ENCODE measurements at places on chromosomes 3 and 15.

GRCh38 chr3:127493924-127494646 is 96.4 kb downstream of the TPRA1 start:
- DNase-seq = no peak

GRCh38 chr15:64854041-64854440 is 12.3 kb downstream of the PLEKHO2 start:
- DNase-seq = no peak

- DNase-seq = no peak
Measured at GRCh38 chr3:39593341-39593740, 125.9 kb downstream of the MOBP start.

GRCh38 chr15:100732211-100733055 is 130.0 kb downstream of the ASB7 start:
- DNase-seq = peak; percentile 48

GRCh38 chr15:39350785-39351184 is 230.1 kb upstream of the THBS1 start:
- DNase-seq = no peak

DNA sequence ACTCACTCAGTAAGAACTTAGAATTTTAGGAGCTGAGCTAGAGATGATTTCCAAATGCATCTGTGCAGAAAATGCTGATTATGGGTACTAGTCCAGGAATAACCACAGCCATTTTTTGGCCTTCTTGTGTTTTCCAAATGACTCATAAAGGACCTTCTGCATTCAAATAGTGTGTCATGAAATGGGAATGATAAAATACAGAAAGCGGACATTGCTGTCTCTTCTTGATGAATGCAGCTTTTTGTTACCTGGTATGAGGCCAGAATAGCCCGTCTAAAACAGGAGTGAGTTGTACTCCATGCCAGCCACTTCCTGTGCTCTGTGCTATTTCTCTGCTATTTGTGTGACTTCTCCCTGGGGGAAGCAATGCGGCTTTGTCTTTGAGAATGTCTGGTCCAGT is 20.5 kb upstream of the FRMD5 start:
- DNase-seq = peak; percentile 83

DNA sequence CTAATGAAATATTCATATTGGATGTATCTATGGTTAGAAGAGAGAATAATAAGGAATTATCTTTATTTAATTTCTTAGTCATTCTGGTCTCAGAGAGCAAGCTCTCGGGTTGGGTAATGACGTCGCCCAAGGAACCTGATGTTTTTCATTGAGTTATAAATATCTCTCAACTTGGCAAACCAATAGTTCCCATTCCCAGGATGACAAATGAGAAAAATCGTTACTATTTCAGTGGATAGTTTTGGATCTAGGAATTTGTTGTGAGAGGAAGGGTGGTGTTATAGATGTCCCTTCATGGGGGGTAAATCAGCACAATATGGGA is 162.9 kb upstream of the NR2E3 start:
- DNase-seq = peak; percentile 54

GRCh38 chr3:128263118-128263517 is 109.8 kb downstream of the EEFSEC start:
- no peak for DNase-seq

- DNase-seq = no peak
Measured at GRCh38 chr3:139671107-139671506, 6.7 kb downstream of the NMNAT3 start.

- no peak for DNase-seq
Measured at GRCh38 chr3:181362378-181362777, 349.3 kb upstream of the SOX2 start.

- DNase-seq = no peak
Measured at GRCh38 chr15:70625438-70625837, 137.9 kb downstream of the UACA start.

Data from fibroblast of skin of scalp (primary cell).